RPMI7951 (cell line): ENCODE measurements at places on chromosomes 2 and 18. TPM values are rescaled to one million over a fixed set of nuclear protein-coding genes. Genes with fewer than 3 reads are reported as not detected.

VAMP5 gene
- 25.7 and 33.6 TPM in 2 replicates for total RNA-seq

CD207 gene
- 0.29 TPM in 1 of 2 replicates, not detected in the other for total RNA-seq

BOLL gene
- total RNA-seq, result not detected in 2 replicates

ABCA12 gene
- under 0.01 TPM in 1 of 2 replicates, not detected in the other for total RNA-seq

HSPE1 gene
- 516 and 553 TPM in 2 replicates for total RNA-seq

PLGLB1 gene
- 0.36 TPM in 1 of 2 replicates, not detected in the other for total RNA-seq

TUBA3E gene
- not detected in 2 replicates for total RNA-seq

ZNF513 gene
- 7.9 and 8.8 TPM in 2 replicates for total RNA-seq

RNMT gene
- total RNA-seq, result 16.5 and 21.0 TPM in 2 replicates

GDF7 gene
- total RNA-seq, result not detected in 2 replicates

KHK gene
- 4.1 and 5.8 TPM in 2 replicates for total RNA-seq

FAHD2A gene
- 26.3 and 37.3 TPM in 2 replicates for total RNA-seq

FAP gene
- total RNA-seq, result 142 and 170 TPM in 2 replicates

CNTNAP5 gene
- total RNA-seq, result not detected in 2 replicates

SLC40A1 gene
- total RNA-seq, result under 0.01 TPM in 1 of 2 replicates, not detected in the other

COL4A3 gene
- 0.29 and 1.2 TPM in 2 replicates for total RNA-seq

KATNAL2 gene
- total RNA-seq, result 4.3 and 5.8 TPM in 2 replicates

DUSP2 gene
- total RNA-seq, result 0.49 and 0.84 TPM in 2 replicates

TDRD15 gene
- not detected in 2 replicates for total RNA-seq

ACMSD gene
- total RNA-seq, result not detected in 2 replicates

SLC66A2 gene
- 15.4 and 19.6 TPM in 2 replicates for total RNA-seq

PAX3 gene
- 31.7 and 35.4 TPM in 2 replicates for total RNA-seq

G6PC2 gene
- not detected in 2 replicates for total RNA-seq

IAH1 gene
- 129 and 130 TPM in 2 replicates for total RNA-seq

GBX2 gene
- total RNA-seq, result 0.24 TPM in 1 of 2 replicates, not detected in the other

SPHKAP gene
- total RNA-seq, result not detected in 2 replicates

CXCR1 gene
- not detected in 2 replicates for total RNA-seq

TEKT4 gene
- total RNA-seq, result not detected in 2 replicates

KIAA2012 gene
- under 0.01 TPM in 1 of 2 replicates, not detected in the other for total RNA-seq

AQP4 gene
- total RNA-seq, result not detected in 2 replicates

MC2R gene
- total RNA-seq, result not detected in 2 replicates

SLC19A3 gene
- total RNA-seq, result not detected in 2 replicates

TGFA gene
- 4.2 and 4.3 TPM in 2 replicates for total RNA-seq

CABYR gene
- total RNA-seq, result 9.7 and 15.6 TPM in 2 replicates

RAPGEF4 gene
- total RNA-seq, result 2.1 and 2.4 TPM in 2 replicates

C1QL2 gene
- total RNA-seq, result not detected in 2 replicates

NAT8 gene
- not detected in 2 replicates for total RNA-seq

DNAH6 gene
- total RNA-seq, result 0.10 and 0.12 TPM in 2 replicates

EXOC6B gene
- 9.7 and 9.9 TPM in 2 replicates for total RNA-seq

ALLC gene
- not detected in 2 replicates for total RNA-seq

VSNL1 gene
- not detected in 2 replicates for total RNA-seq

C2orf42 gene
- total RNA-seq, result 15.3 and 26.5 TPM in 2 replicates

LRP1B gene
- total RNA-seq, result not detected in 2 replicates

FEV gene
- total RNA-seq, result not detected in 2 replicates

VIL1 gene
- not detected in 2 replicates for total RNA-seq

RNF181 gene
- 359 and 388 TPM in 2 replicates for total RNA-seq

PIEZO2 gene
- total RNA-seq, result 10.7 and 10.8 TPM in 2 replicates

FBXO48 gene
- total RNA-seq, result 0.98 and 1.4 TPM in 2 replicates

ADNP2 gene
- 10.8 and 12.9 TPM in 2 replicates for total RNA-seq

IL36RN gene
- not detected in 2 replicates for total RNA-seq

DSG3 gene
- total RNA-seq, result not detected in 2 replicates

INHA gene
- 0.10 and 0.12 TPM in 2 replicates for total RNA-seq
